ENCODE measurements at places on chromosomes 3 and 15. TPM values are rescaled to one million over a fixed set of nuclear protein-coding genes. Genes with fewer than 3 reads are reported as not detected.

The POLQ gene
- total RNA-seq: 11.3 TPM

The RARB gene
- total RNA-seq: 52.7 TPM

The SLC7A14 gene
- total RNA-seq: 1.2 TPM

The CFAP100 gene
- not detected for total RNA-seq

The TIGIT gene
- total RNA-seq: under 0.01 TPM
